Activated B cell treated with CpG ODN at 0.5 μM for 24 hours (primary cell): ENCODE measurements at places on chromosomes 5 and 9.

DNA sequence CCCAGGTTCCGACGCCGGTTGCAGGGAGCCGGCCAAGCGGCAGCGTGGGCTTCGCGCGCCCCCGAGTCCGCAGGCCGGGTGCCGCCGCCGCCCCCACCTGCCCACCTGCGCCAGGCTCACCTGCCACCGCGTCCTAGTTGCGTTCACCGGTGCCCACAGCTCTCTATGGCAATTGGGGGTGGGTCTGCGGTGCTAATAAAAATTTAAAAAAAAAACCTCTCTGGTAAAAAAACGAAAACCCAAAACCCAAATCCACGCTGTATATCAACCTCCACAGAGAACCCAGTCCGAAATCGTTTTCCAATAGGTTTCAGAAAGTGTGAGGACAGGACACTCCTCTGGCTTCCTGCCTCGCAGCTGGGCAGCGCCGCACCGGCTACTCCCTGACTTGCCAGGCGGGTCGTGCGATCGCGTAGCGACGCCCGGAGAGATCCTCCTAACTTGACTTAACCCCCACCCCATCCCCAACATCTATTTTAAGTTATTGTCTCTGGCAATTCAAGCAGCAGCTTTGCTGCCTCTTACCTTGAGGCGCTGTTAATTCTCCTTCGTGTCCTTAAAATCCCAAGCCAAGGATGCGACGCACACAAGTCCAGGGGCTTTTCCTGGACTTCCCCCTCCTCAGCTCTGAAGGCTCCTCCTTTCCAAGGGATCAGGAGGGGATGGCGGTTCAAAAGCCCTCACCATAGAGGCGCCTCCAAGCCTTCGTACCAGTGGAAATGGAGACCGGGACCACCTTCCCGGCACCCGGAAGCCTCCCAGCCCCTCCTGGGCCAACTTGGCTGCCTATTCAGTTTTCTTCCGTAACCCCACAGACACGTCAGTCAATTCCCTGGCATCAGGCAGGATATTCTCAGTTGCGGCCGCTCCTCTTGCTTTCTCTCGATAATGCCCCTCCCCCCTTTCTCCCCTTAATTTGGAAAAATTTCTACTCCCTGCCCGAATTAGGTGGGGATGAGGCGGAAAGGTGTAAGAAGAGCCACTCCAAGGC is 1639.4 kb upstream of the C9orf72 start:
- H3K36me3 ChIP-seq: no peaks in the 10 kb centered on the region
- peaks cover 48% of the 10 kb centered on the region for H3K27me3 ChIP-seq
- DNase-seq: no peak
- H3K4me3 ChIP-seq: no peak overlapping the region

DNA sequence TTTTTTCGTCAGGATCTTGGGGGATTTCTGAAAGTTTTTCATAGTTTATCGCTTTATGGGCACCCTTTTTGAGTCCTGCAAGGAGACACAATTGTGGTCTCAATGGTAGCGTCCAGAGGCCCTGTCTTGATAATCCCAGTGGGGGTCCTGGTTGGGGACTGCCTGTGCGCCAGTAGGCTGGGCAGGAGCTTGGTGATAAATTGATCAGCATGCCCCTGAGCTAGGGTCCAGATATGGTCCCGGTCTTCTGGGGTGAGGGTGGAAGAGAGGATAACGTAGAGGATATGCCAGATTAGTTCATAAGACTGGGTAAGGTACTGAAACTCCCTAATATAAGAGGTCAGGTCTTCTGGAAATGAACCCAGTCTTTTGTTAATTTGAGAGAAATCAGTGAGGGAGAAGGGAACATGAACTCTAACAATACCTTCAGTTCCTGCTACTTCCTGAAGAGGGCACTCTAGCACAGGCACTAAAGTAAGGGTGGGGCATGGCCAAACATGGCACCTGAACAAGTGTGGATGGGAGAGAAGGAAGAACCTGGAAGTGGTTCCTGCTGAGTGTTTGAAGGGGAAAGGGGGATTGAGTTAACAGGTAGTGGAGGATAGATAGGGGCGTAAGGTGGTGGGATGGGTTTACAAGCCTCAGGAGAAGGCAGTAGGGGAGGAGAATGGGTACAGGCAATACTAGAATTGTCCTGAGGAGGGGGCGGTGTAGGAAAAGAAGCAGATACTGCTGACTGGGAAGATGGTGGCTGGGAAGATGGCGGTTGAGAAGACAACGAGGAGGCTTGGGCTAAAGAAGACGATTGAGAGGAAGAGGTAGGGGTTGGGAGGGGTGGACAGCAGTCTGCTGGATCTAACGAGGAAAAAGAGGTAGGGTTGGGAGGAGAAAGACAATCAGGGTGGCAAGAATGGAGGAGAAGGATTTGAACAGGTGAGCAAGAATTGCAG is 33.8 kb upstream of the ANXA2R start:
- H3K4me3 ChIP-seq: no peak overlapping the region
- H3K36me3 ChIP-seq: peaks cover 55% of the 10 kb centered on the region
- H3K4me1 ChIP-seq: peaks cover 26% of the 10 kb centered on the region
- peak overlapping the region; percentile 38 for H3K27ac ChIP-seq

DNA sequence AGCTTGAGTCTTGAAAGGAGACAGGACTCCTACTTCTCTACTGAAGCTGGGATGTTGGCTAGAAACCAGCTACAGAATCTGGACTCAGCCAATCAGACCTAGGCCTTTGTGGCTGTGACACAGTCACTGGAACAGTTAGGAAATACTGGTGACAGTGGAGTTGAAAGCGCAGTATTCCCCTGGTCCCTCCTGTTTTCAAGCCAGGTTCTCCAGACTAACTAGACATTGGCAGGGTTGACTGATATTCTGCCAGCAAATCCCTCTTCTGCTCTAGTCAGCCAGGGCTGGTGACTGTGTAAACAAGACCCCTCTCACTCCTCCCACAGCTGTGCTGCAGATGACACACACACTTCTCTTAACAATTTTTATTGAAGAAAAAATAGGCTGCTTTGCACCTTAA is 8.7 kb downstream of the SHROOM1 start:
- H3K4me1 ChIP-seq: peaks cover 12% of the 10 kb centered on the region
- H3K27ac ChIP-seq: no peak overlapping the region
- H3K27me3 ChIP-seq: peaks cover 31% of the 10 kb centered on the region
- no peaks in the 10 kb centered on the region for H3K36me3 ChIP-seq

DNA sequence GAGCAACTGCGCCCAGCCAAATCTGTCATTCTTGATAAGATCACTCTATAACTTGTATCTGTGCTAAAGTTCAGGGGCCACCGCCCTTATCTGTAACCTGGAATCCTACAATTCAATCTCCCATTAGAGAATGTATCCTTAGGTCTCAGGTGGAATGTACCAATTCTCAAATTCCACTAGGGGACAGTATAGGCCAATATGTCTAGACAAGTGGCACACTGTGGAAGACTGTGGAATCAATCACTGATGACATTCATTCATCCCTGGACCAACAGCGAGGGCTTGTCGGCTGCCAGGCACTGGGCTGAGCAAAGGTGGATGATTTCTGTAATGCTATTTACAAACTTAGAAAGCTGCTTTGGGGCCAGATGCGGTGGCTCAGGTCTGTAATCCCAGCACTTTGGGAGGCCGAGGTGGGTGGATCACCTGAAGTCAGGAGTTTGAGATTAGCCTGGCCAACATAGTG is 28.7 kb upstream of the MEGF9 start:
- no peak for DNase-seq
- H3K36me3 ChIP-seq: no peaks in the 10 kb centered on the region
- H3K27me3 ChIP-seq: no peaks in the 10 kb centered on the region
- no peak overlapping the region for H3K27ac ChIP-seq

GRCh38 chr9:6590334-6590733 is 55.2 kb downstream of the GLDC start:
- no peaks in the 10 kb centered on the region for H3K27me3 ChIP-seq
- no peaks in the 10 kb centered on the region for H3K36me3 ChIP-seq
- peaks cover 14% of the 10 kb centered on the region for H3K4me1 ChIP-seq
- no peak overlapping the region for H3K4me3 ChIP-seq
- no peak for DNase-seq

DNA sequence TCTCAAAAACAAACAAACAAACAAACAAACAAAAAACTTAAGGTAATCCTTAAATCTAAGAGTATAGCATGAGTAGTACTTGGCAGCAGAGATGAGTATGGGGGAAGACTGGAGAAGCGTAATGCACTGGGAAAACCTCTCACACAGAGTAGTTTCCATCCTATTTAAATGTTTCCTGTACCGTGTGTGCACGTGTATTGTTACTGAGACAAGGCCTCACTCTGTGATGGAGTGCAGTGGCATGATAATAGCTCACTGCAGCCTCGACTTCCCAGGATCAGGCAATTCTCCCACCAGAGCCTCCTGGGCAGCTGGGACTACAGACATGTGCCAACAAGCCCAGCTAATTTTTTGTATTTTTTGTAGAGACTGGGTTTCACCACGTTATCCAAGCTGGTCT is 2.9 kb downstream of the UIMC1 start:
- peaks cover 19% of the 10 kb centered on the region for H3K36me3 ChIP-seq
- H3K27me3 ChIP-seq: no peaks in the 10 kb centered on the region
- H3K4me1 ChIP-seq: peaks cover 44% of the 10 kb centered on the region
- no peak overlapping the region for H3K4me3 ChIP-seq
- no peak for DNase-seq

DNA sequence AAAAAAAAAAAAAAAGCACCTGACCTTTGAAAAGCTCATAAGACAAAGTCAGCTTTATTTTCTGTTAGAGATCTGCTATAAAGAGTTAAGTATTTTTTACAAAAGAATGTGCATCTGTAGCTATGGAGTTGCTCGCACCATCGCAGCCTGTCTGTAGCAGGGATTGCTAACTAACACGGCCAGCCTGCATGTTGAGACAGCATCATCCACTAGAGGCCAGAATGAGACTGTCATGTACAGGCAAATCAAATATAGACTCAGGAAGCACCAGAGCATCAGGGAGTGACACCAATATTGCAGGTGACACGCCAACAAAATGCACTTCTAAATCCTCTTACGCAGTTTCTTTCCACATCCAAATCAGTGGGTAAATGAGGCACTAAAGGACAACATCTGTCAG is 136.3 kb upstream of the RASEF start:
- no peak overlapping the region for H3K27ac ChIP-seq
- H3K36me3 ChIP-seq: no peaks in the 10 kb centered on the region
- peaks cover 9% of the 10 kb centered on the region for H3K27me3 ChIP-seq

- DNase-seq: no peak
- no peaks in the 10 kb centered on the region for H3K36me3 ChIP-seq
- H3K27ac ChIP-seq: no peak overlapping the region
- H3K4me1 ChIP-seq: no peaks in the 10 kb centered on the region
- H3K4me3 ChIP-seq: no peak overlapping the region
Measured at GRCh38 chr9:31639451-31639850, 745.0 kb upstream of the ACO1 start.
